ENCODE measurements at places on chromosomes 4 and X. TPM values are rescaled to one million over a fixed set of nuclear protein-coding genes. Genes with fewer than 3 reads are reported as not detected.

Gene COL4A6
- total RNA-seq, result 103 TPM

GRCh38 chrX:10597871-10598270, 22.5 kb downstream of the MID1 start:
- no peak for ATAC-seq

DNA sequence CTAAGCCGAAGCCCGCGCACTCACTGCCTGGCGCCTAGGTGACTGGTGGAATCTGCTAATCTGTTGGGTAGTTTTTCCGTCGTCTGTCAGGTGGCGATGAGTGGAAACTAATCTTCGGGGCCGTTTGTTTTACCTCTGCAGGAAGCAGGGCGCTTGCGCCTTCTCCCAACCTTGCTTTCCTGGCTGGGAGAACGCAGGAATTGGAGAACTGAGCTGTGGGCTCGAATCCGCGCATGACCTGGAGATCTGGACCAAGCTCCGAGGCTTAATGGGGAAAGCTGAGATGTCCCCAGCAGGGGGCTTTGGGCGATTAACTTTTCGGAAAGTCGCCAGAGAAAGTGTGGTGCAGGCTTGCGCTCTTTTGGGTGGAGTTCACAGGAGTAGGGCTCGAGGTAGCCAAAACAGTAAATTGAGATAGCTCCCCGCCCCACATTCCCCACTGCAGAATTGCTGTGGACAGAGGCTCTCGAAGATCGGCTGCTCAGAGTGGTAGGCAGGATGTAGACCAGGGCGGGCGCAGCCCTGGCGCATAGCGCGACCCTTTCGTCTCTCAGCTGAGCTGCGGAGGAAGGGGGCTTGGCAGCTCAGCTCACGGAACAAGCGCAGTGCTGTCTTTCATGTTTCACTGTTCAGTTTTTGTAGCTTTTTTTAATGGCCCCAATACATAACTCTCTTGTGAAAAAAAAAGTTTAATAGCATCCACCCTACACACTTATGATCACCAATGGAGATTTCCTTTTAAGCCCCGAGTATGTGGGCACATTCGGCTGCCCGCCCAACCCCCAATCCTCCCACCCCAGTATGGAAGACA, 2.7 kb upstream of the FGF5 start:
- ATAC-seq, result no peak

Gene MAGEB1
- total RNA-seq, result not detected

- ATAC-seq, result no peak
Observed at GRCh38 chr4:86970447-86971354, 35.9 kb downstream of the AFF1 start.

- ATAC-seq, result peak; percentile 23
Observed at GRCh38 chrX:40154853-40155588, 57.3 kb upstream of the BCOR start.

GRCh38 chr4:152352622-152353116, 183.2 kb downstream of the FBXW7 start:
- peak; percentile 98 for ATAC-seq

GRCh38 chrX:133414406-133415275, 648 bp downstream of the GPC4 start:
- ATAC-seq, result peak; percentile 25

Gene RNF150
- 36.5 TPM for total RNA-seq

DNA sequence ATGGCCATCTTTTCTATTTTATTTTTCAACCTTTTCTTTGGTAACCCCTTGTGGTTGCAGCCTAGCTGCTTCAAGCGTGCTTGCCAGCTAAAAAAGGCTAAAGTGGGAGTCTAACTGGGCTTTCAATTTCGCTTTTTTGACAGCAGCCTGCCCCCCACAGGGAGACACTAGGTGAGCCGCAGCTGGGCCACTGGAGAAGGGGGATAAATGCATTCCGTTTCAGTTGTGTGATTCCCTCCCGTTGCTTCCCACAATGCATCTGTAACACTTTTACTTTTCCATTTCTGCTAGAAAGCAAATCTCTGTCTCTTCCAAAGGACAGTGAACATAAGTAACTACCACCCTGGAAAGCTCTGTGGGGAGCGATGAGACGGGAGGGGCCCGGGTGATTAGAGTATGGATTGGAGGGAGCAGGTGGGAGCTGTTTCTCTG, 86.3 kb upstream of the RAPGEF2 start:
- no peak for ATAC-seq

Gene UGT2B11
- total RNA-seq, result not detected

DNA sequence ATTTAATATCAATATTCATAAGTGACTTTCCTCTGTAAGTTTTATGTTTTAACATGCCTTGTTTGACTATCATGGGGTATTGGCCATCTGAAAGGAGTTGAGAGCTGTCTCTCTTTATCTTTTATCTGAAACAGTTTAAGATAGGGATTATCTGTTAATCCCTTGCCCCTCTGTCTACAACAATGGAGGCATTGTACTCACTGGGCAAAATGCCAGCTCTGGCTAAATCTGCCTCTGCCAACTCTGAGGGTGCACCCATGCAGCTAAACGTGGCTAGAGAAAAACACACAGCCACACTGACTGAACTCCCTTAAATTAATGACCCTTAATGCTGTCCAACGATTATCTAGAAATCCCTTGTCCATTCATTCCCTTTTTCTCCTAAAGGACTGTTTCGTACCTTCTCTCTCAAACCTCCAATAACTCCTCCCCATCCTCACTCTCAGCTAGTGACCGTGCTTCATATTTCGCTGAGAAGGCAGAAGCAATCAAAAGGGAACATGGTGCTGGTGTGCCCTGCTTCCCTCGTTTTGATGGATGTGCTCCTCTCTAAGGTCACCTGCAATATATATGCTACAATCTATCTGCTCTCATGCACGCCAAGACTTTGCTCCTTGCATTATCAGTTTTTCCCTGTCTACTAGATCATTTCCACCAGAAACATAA, 10.3 kb downstream of the PHKA2 start:
- ATAC-seq, result no peak

- no peak for ATAC-seq
Observed at GRCh38 chr4:166308647-166309046, 435.6 kb downstream of the TLL1 start.

Gene WAS
- 5.4 TPM for total RNA-seq

All from gastroesophageal sphincter (tissue), 4 donors.